ENCODE measurements at places on chromosomes 5 and 9. TPM values are rescaled to one million over a fixed set of nuclear protein-coding genes. Genes with fewer than 3 reads are reported as not detected.

SLC9A3 gene
- total RNA-seq: 1.1 TPM

MEGF9 gene
- 24.4 TPM for total RNA-seq

KCNIP1 gene
- not detected for total RNA-seq

ENHO gene
- total RNA-seq: 0.39 TPM

UBQLN1 gene
- total RNA-seq: 118 TPM

LCN1 gene
- total RNA-seq: not detected

LHX3 gene
- total RNA-seq: not detected

RAPGEF1 gene
- 27.2 TPM for total RNA-seq

OR1Q1 gene
- total RNA-seq: not detected

GPR151 gene
- total RNA-seq: not detected

PCDHGA10 gene
- 17.9 TPM for total RNA-seq

UBE2QL1 gene
- total RNA-seq: 1.3 TPM

WWC1 gene
- 1.1 TPM for total RNA-seq

CNTFR gene
- total RNA-seq: not detected

TMEFF1 gene
- 0.26 TPM for total RNA-seq

SLC34A1 gene
- not detected for total RNA-seq

HMCN2 gene
- total RNA-seq: 0.11 TPM

FAM151B gene
- total RNA-seq: 13.7 TPM

PCDHGA6 gene
- 7.8 TPM for total RNA-seq

NUTM2G gene
- not detected for total RNA-seq

FBXL7 gene
- 18.2 TPM for total RNA-seq

IL13 gene
- not detected for total RNA-seq

TEX48 gene
- total RNA-seq: not detected

FOXD4L3 gene
- not detected for total RNA-seq

PCDHGB5 gene
- 27.7 TPM for total RNA-seq

PIP5K1B gene
- total RNA-seq: not detected

PLPP7 gene
- total RNA-seq: 9.6 TPM

CARD19 gene
- 23.9 TPM for total RNA-seq

OBP2B gene
- not detected for total RNA-seq

NAIP gene
- total RNA-seq: 7.8 TPM

COL23A1 gene
- total RNA-seq: under 0.01 TPM

DNM1 gene
- 9.4 TPM for total RNA-seq

PDZD2 gene
- 0.76 TPM for total RNA-seq

DDX46 gene
- 29.4 TPM for total RNA-seq

SLC12A2 gene
- 37.6 TPM for total RNA-seq

CMYA5 gene
- total RNA-seq: 6.1 TPM

DRD1 gene
- not detected for total RNA-seq

HSD17B3 gene
- total RNA-seq: not detected

ADAMTS2 gene
- 54.7 TPM for total RNA-seq

BARX1 gene
- 88.3 TPM for total RNA-seq

CPLANE1 gene
- total RNA-seq: 53.7 TPM

CPEB4 gene
- total RNA-seq: 34.9 TPM

ABITRAM gene
- 13.0 TPM for total RNA-seq

NSG2 gene
- not detected for total RNA-seq
